Mesenteric fat pad (tissue), 1 donor: ENCODE measurements at places on chromosomes 12 and 14. TPM values are rescaled to one million over a fixed set of nuclear protein-coding genes. Genes with fewer than 3 reads are reported as not detected.

The CNPY2 gene
- 87.9 TPM for total RNA-seq

- no peak for DNase-seq
Observed at GRCh38 chr14:22650046-22650739, 6.0 kb upstream of the OR6J1 start.

GRCh38 chr12:8069582-8069981 lies 3.4 kb upstream of the C3AR1 start:
- no peak for DNase-seq

The PUS1 gene
- total RNA-seq, result 38.1 TPM

DNA sequence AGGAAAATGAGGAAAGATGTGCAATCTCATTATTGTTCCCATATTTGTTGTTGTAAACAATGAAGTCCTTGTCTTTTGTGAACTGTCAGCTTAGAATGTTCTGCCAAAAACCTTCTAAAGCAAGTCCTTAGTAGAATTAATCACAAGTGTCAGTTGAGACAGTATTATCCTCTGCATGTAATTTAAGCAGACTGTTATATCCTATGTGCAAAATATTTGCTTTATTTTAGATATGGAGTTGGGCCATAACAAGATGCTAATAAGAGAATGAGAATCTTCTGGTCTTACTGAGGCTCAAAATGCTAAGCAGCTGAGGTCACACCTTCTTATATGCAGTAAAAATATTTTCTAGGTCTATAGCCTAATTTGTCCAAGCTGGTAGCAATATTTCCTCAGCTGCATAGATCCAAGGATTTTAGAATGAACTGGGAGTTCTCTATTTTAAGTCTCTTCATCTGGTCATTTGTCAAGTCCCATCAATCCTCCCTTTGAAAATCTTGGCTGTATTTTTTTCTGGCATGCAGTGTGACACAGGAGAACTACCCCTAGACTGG lies 222.3 kb upstream of the NAV3 start:
- no peak for DNase-seq

DNA sequence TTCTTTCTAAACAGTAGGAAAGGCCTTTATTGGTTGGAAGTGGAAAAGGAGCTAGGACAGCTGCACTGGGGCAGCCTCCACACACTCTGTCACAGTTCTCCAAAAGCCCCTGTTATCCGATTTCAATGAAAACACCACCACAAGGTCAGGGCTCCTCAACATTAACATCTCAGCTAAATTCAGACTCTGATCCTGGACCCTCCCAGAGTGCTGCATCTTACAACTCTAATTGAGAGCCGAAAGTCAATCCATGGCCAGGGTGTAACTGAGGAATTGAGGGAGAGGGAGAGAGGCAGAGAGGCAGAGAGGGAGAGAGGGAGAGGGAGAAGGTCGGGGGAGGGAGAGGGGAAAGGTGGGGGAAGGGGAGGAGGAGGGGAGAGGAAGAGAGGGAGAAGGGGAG lies 32.1 kb downstream of the DICER1 start:
- no peak for DNase-seq

The IFI27L1 gene
- total RNA-seq, result 19.6 TPM

The HCAR2 gene
- total RNA-seq, result 33.6 TPM

The ADGRD1 gene
- 28.5 TPM for total RNA-seq

DNA sequence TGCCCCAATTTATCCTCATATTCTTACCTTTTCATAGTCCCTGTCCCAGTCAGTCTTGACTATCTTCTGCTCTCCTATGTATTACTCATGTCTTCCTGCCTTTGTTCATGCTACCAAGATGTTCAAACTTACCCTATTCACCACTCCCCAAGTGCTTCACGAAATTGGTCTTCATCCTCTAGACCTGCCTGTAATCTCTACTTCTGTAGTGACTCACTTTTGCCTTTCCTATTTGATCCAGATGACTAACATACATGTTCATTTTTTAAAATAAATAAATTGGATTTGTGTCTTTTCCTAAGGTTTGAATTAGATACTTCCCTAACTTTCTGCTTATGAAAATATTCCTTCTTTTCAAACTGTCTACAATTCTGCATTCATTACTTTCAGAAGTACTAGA lies 107.7 kb upstream of the PPM1H start:
- no peak for DNase-seq

DNA sequence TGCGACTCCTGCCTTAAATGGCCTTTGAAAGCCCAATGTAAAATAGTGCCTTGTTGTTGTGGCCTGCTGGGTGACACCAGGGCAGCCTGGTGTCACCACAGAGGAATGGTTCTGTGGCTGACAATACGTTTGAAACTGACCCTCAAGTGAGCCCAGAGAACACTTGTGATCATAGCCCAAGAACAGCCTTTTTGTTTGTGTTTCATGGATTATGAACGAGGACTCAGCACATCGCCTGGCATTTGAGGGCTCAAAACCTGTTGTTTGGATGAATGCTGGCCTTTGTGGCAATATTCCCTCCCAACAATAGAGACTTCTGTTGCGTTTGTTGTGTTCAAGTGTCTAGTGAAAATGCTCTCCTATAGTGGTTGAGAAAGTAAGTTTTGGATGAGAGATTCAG lies 48.5 kb downstream of the TSPAN9 start:
- DNase-seq, result no peak

DNA sequence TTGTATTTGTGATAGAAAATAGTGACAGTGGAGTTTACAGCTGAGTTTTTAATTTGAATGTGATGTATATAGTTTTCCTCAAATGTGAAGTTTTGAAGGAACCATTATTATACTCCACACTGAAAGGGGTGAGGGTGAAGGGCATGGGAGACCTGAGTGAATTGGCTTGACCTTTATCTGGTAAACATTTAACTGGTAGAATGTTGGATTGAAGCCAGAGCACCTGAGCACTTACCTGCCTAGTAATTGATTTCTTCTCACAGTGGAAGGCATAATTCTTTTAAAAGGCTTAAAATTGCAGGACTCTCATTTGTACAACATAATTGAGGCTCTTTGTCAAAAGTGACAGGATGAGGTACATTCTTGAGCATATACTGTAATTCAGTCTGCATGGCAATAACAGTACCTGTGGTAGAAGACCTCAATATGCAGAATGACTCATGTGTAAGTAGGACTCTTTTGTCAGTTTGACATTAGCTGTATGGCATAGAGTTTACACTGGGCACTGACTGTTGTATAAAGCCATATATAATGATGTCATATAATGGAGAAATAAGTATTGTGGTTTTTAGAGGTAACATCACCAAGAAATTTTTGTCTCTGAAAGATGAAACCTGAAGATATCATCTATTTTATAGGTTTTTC lies 309.6 kb downstream of the TMTC2 start:
- no peak for DNase-seq

DNA sequence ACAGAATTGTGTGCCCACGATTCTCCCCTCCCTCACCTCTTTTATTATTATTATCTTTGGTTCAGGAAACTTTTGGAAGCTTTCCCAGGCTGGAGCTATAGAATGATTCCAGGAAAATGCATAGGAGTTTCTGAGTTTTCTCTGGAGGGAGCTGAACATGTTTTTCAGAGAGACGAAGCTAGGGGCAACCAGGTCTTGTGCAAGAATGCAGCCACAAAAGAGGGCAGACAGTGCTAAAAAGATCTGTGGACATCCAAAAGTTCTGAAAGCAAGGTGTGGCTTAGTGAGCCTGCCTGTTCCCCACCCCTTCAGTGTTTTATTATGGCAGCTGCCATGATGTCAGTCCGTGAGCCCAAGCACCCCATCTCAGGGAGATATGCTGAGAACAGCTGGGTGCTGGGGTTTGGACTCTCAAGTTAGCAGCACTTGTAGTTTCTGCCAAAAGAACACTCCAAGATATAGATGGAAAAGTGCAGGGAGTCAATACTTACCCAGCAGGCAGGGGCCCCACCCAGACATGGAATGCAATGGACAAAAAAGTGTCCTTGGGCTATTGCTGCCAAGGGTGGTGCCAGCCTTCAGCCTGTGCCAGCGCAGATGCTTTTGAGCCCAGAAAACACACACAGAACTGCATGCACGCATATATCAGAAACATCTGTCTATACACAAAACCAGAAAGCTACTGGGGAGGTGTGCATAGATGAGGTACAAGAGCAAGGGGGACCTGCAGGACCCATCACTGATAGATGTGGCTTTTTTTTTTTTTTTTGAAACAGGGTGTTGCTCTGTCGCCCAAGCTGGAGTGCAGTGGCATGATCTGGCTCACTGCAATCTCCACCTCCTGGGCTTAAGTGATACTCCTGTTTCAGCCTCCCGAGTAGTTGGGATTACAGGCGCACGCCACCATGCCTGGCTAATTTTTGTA lies 17.0 kb upstream of the IRF2BPL start:
- DNase-seq, result no peak

DNA sequence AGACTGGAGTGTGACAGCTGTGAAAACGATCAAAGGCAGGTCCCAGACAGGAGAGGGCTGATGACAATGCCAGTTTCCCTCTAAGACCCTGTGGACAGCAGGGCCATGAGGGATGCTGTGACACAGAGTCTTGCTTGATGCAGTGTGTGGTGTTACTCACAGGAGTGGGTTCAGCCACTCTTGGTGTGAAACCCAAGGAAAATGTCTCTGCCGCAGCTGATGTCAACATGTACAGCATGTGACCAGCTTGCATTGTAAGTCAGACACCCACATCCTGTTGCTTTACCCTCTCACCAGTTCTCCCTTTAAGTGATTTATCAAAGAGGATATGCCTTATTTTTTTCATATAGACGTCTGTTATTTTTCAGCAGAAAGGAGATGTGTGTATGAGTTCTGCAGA lies 268.6 kb downstream of the BTG1 start:
- no peak for DNase-seq

DNA sequence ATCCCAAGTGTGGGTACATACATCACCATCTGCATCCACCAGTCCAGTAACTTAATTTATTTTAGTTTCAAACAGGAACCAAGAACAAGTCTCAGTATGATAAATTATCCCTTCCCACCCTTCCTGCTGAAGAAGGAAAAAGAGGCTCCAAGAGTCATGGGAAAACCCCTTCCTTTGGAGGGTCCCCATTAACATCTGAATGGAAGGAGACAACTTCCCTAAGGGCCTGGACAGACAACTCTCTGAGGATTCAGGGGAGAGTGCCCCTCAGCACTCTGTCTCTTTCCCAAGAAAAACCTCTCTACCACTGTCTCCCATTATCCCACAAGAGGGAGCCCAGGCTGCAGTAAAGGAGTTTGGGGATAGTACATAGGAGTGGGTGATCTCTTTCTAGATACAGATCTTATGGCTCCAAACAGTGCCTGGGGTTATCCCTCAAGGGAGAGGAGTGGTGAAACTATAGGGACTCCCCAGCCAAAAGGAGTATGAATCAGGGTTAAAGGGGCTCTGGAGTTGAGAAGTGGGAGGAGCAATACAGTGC lies 6.2 kb downstream of the WNT10B start:
- DNase-seq, result no peak

The UBE3B gene
- 30.5 TPM for total RNA-seq

The BDKRB2 gene
- 11.4 TPM for total RNA-seq

GRCh38 chr12:95877622-95878021 lies 18.9 kb downstream of the SNRPF start:
- DNase-seq, result no peak

GRCh38 chr14:77580964-77581505 lies 35.4 kb downstream of the SPTLC2 start:
- DNase-seq, result no peak

GRCh38 chr14:41605550-41606281 lies 960 bp upstream of the LRFN5 start:
- DNase-seq, result no peak

DNA sequence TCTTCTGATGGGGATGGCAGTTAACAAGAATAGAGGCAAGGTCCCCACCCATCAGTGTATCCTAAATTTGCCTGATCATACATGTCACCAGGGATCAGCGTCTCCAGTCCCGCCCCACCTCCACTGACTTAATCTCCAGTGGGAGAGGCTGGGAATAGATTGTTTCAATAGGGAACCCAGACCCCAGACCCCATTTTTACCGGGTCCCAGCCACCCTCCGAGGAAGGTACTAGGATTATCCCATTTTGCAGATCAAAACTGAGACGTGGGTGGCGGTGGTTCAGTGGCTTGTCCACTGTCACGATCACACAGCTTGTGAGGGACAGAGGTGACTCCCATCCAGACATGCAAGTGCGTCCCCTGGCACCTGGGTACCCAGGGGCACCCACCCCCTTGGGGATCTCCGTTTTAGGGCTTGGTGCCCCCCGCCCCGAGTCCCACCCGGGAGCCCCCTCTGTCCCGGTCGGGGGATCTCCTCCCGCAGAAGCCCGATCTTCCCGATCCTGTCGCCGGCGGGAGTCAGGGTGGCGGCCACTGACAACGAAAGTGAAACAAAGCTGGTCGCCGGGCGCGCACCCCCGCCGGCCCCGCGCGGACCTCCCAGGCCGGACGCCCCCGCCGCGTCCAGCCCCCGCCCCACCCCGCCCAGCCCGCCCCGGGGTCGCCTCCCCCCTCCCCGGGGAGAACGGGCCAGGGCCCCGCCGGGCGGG lies 523 bp downstream of the WSB2 start:
- no peak for DNase-seq

The MANSC4 gene
- not detected for total RNA-seq

GRCh38 chr12:128672893-128673292 lies 150.9 kb downstream of the SLC15A4 start:
- peak; percentile 18 for DNase-seq

GRCh38 chr12:70671698-70672097 lies 34.5 kb upstream of the PTPRB start:
- no peak for DNase-seq

The PRH2 gene
- total RNA-seq, result not detected

DNA sequence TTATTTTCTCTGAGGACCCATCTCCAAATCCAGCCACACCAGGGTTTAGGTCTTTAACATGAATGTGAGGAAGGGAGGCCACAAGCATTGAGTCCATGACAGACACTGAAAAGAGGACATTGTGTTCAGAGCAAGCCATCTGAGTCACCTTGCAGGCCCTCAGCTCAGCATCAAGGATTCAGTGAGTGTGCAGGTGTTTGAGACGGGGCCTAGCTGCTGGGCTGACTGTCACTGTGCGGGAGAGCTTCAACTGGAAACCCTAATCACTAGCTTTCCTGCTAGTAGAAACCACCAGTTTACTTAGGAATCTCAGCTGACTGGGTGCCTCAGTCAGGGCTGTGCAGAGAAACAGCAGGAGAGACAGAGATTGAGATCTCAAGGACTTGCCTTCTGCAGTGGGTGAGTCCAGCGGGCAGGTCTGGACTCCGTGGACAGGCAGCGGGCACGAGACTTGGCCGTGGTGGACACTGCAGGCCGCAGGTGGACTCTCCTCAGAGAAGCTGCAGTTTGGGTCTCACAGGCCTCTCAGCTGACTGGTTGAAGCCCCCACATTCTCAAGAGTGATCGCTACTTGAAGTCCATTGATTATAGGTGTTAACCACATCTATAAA lies 86.1 kb upstream of the DYNC1H1 start:
- no peak for DNase-seq
